ENCODE measurements at places on chromosomes 5 and 9.

DNA sequence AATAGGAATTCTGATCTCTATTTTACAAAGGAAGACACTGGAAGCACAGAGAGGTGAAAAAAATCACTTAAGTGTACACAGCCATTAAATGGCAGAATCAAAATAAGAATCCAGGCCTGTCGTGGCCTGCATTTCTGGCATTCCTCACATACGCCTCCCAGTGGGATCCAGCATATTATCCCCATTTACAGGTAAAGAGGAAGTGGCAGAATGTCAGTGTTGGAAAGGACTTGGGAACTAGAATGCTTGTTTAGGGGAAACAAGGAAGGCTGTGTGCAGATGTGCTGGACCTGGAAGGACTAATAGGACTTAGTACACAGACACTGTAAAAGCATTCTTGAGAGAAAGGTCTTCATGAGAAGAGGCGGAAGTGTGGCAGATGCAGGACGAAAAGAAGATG is 241.8 kb downstream of the TRIM32 start:
- DNase-seq = peak; percentile 46

DNA sequence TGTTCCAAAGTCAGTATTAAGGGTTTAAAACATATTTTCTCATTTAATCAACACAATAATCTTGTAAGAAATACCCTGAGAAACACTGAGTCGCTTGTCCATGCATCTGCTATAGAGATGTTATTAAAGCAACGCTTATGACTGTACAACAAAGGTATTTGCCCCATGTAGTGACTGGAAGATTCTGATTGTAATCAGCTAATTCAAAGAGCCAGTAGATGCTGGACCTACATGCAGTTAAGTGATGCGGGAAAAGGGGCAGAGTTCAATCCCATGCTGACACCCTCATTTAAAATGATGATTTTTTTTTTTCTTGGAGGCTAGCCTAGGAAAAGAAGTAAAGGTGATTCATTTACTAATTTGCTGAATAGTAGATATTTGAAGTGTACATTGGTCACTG is 149.3 kb upstream of the MTAP start:
- DNase-seq = no peak

DNA sequence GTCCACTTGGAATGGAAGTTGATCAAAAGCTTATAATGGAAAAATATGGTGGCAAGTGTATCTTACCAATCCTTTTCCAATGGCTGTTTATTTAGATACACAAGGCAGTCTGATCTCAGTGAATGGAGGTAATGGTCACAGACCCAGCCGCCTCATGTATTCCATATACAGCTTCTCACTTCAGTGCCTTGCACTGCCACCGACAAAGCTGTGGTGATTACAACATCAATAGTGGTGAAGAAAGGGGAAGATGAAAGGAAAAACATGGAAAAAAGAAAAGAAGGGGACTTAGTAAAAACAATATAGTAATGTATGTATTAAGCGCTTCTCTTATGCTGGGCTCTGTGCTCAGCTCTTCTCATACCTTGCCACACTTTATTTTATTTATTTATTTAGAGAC is 297.3 kb upstream of the RASA1 start:
- DNase-seq = no peak

- no peak for DNase-seq
These were observed 64.9 kb upstream of the STK32A start for GRCh38 chr5:147169901-147170300.

GRCh38 chr9:134902936-134903335 is 14.8 kb downstream of the FCN1 start:
- DNase-seq = no peak

DNA sequence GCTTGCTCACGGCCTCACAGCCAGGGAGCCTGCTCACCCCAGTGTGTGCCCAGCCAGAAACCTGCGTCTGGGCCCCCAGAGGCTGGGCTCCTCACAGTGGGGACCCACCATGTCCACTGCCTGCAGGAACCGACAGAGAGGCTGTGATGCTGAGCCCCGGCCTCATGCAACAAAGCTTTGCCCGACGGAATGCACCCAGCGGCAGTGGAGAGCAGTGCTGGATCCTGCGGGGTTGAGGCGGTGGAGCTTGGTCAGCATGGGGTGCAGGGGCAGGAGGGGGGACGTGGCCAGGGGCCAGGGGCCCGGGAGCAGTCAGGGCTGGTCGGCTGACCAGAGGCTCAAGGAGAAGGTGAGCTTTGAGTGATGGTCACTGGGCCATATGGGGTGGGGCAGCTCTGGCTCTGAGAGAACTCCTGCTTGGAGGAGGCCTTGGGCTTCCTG is 7.7 kb upstream of the CEP72 start:
- no peak for DNase-seq

DNA sequence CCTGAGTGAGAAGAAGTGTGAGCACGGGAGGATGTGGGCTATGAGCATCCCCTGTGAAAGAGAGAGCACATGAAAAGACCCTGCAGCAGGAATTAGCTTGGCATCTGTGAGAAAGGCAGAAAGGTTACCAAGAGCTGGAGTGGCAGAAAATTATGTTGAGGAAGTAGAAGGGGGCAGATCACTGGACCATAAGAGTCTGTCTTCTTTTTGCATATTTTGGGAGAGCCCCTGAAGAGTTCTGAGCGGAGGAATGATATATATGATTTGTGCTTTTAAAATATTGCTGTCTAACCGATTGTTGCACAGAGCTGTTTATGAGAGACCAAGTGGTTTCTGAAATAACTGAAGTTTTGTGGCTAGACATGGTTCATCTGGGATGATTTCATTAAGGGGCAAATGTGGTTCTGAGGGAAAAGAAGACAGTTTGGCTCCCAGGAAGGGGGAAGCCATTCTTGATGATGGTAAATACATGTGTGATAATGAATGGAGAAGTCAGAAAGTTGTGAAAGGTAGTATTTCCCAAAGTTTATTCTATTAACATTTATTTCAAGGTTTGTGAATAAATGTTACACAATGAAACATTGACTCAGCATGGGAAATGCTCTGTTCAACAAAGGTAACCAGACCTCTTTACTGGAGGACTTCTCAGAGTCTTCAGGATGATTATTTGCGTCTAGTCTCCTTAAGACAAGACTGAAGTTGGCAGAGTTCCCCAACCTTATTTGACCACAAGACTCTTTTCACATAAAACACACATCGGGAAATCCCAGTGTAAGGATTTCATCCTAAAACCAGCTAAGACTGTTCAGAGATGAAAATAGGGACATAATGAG is 31.5 kb upstream of the ADRB2 start:
- DNase-seq = no peak

- DNase-seq = no peak
These were observed 174.0 kb upstream of the IL12B start for GRCh38 chr5:159504106-159504856.

- DNase-seq = no peak
These were observed 996.4 kb upstream of the WWC1 start for GRCh38 chr5:167294882-167295680.

DNA sequence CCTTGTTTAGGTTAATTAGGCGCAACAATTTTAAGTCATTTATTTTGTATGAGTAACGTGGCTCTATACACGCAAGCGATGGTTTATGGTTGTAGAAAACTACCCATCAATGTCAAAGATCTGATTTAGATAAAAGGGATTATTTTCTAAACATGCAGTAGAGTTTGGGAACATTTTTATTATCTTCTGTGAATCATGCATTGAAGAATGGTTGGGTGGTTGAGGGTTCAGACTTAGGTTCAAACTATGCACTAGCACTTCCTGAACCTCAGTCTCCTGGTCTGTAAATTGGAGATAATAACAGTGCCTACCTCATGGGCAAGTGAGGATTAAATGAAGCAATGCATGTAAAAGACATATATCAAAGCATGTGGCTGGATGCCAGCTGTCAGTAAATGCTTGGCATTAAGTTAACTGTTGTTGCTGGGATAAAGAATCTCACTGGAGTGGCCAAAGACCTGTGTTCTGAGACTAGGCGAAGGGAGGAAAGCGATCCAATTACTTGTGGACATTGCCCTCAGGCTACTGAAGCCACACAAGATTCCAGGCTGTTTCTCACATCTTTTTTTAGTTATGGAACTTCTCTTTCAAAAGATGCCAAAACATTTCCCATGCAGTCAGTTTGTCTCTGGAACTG is 1.1 kb upstream of the OTULINL start:
- DNase-seq = no peak

DNA sequence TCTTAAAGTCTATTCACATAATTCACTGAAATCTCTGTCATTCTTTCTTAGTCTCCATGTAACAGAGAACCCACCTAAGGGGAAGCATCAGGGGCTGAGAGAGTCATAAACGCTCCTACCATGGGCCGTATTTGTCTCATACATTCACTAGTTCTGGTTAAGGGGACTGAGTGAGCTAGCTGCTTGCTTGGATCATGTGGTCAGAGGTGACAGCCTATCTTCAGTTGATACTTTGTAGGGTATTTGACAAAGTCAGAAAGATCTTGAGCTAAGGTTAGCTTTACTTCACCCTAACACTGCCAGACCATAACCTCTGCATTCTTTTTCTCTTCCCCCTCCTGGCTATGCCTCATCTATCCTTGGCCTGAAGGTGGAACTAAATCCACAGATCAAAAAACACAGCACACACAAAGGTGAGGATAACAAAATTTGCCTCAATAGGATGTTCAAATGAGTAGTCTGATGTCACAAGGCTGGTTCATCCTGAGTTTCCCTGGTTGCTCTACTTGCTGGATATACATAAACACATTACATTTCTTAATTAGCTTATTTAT is 66.5 kb downstream of the MARCHF3 start:
- DNase-seq = no peak

DNA sequence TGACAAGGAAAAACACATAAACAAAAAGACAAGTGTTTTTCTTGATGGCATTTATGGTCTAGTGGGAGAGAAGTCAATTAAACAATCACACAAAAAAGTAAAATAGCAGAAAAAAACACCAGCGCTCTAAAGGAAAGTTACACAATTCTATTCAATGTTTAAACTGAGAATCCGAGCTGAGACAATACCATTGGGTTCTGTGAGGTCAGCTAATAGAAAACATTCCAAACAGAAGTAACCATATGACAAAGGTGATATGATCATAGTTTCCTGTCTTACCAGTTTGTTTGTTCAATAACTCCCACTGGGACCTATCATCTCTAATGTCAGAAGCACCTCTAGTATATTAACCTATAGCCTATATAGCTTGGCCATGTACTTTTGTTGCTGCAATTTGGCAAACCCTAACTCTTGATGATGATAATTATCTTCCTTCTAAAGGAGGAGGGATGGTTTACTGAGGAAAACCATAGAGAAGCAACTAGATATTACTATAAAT is 1030.0 kb downstream of the CDH12 start:
- DNase-seq = no peak

- DNase-seq = no peak
These were observed 531.2 kb upstream of the ZNF608 start for GRCh38 chr5:125277494-125278154.

DNA sequence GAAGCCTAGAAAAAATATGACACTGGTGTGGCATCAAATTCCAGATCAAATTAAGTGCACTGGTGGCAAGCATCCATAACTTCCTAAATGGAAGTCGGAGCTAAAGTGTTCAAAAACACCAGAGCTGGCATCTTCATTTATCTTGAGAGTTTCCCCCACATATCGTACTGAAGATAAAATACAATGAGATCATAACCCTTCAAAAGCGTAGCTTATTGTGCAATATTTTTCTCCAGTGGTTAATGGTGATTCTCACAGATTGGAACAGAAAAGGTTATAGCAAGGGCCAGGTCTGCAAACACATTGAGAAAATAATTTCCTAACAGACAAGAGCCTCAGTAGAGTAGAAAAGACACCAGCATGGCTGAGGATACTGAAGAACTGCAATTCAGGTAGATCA is 147.6 kb downstream of the SEMA5A start:
- DNase-seq = no peak

DNA sequence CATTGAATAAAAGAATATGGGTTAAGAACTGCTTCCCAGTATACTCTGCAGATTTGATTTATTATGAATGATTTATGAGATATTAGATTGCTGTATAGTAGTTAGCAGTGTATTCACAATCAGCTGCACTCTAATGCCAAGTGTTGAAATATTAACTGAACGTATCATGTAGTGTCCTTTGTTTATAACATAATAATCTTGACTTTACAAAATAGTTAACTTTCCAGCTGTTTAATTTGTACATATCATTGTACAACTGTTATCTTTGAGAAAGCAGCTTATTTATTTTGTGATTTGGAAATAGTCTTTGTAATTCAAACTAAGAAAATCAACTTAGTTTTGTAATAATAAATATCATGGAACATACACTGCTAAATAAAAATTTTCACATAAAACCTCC is 219.5 kb downstream of the RANBP17 start:
- DNase-seq = no peak
